ENCODE measurements at places on chromosomes 6 and 20.

DNA sequence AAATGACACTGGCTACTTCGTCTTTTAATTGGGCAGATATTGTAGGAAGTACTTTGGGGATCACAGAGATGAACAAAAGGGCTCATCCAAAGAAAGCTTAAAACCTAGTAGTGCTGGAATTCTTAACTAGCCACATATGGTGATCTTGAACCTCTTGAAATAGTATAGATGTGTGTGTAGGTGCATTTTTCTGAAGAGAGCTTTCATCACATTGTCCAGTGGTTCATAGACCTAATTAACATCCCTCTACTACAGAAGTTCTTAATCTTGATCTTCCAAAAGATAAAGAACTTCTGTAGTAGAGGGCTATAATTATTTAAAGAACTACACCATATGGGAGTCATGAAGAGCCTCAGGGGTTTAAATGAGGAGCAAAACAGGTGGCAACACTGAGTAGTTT is 2.3 kb upstream of the PRIM2 start:
- DNase-seq = no peak

DNA sequence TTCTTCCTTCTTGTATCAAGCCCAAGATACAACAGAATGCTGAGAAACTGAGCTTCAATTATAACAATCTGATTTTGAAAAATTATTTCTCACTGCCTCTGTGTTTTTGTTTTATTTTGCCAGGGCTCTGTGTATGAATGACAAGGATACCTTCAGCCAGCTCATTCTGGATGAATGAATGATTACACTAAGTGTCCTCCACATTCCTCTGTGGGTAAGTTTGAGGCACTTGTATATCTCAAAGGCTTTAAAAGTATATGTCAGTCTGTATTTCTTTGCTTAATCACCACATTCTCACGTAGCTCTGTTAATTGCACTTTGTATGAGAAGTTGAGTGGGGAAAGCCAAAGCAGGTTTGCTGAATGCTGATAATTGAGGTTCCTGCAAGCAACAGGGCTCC is 95.1 kb downstream of the TIAM2 start:
- no peak for DNase-seq

DNA sequence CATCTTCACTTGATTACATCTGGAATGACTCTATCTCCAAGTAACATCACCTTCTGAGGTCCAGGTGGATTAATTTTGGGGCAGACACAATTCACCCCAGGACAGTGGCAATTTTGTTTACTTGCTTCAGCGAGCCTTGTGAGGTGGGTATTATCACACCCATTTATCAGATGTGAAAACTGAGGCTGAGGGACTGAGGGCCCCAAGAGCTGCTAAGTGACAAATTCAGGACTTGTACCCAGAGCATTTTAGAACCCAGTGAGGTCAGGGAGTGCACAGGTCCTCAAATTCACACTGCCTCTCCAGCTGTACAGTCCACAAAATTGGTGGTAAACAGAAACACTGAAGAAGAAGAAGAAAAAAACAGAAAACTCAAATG is 125.2 kb upstream of the PMEPA1 start:
- DNase-seq = no peak

DNA sequence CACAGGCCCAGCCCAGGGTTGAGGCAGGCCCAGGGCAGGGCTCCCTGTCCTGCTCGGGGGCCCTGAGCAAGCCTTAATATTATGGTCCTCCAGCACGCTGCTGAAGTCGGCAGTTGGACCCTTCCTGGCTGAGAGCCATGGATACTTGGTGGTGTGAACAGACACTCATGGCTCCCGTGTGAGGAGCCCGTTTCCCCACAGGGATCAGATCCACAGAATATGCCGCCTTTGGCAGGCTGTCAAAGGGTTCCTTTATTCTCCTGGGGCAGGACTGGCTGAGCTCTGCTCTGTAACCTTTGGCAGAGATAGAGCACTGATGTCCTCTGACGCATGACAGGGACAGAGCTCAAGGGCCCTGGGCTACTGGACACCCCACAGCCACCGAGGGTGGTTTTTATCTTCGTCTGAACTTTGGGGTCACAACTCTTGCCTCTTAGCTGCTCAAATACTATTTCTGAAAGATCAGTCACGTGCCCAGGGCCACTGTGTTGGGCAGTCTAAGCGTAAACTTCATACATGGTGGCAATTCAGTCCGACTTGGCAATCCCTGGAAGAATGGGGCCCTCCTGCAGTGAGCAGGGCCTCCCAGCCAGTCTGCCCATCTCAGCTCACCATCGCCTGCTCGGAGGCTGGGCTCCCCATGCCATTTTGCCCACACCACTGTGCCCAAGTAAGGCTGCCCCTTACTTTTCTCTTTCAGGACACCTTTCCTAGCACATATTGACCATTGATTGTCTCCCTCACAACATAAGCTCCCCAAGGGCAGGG is 49.1 kb downstream of the TTI1 start:
- no peak for DNase-seq

- no peak for DNase-seq
These were observed 8.8 kb upstream of the THBD start for GRCh38 chr20:23058240-23058639.

- no peak for DNase-seq
These were observed 9.9 kb downstream of the VNN1 start for GRCh38 chr6:132703936-132704335.

- no peak for DNase-seq
These were observed 125.1 kb downstream of the JARID2 start for GRCh38 chr6:15370733-15371671.

DNA sequence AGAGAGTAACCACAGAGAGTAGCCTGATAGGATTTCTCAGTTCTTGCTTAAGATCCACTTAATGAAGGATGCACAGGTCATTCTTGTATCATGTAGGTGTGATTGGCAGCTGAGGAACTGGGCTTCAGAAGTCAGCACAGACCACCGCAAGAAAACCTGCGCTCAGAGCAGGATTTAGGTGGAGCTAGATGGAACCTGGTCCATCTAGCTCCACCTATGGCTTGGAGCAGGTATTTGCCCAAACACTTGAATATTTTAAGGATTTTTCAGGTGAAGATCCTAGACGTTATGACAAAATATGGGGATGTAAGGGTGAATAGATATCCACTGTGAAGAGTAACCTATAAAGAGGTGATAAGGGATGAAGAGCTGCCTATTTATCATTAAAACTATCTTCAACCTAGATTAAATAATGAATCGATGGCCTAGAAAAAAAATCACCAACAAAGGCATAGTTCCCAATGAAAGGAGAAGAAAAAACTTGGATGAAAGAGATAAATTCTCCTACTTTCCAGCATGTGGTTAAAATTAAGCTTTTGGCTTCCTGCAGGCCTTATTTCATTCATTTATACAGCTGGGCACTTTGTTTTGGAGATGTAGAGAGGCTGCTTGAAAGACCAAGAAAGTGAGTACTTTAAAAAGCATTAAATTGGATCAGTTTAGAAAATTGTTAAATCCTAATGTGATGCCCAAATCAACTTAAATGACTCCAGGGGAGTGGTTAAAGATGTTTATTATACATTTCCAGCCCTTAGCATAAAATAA is 778.4 kb upstream of the GJE1 start:
- DNase-seq = no peak

DNA sequence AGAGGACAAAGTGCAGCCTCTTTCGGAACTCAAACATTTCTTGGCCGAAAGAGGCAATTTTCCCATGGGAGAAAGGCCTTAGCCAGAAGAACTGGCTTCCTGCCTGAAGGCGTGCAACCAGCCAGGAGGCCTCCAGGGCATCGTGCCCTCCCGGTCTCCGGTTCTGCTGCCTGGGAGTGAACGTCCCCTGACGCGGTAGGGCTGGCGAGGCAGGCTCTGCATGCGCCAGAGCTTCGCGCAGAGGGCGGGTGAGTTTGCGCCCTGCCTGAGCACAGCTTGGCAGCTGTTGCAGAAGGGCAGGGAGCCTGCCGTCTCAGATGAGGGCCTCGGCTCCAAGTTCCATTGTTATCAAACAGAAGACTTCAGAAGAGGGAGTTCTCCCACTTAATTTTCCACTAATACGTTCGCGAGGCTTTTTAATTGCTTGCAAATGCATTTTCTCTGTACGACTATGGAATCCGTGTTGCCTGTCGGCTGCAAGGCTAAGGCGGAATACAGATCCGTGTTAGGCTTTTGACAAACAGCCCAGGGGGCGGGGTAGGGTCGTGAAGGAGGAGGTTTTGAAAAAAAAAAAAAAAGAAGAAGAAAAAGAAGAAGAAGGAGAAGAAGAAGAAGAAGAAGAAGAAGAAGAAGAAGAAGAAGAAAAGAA is 5.5 kb upstream of the TFAP2D start:
- no peak for DNase-seq

DNA sequence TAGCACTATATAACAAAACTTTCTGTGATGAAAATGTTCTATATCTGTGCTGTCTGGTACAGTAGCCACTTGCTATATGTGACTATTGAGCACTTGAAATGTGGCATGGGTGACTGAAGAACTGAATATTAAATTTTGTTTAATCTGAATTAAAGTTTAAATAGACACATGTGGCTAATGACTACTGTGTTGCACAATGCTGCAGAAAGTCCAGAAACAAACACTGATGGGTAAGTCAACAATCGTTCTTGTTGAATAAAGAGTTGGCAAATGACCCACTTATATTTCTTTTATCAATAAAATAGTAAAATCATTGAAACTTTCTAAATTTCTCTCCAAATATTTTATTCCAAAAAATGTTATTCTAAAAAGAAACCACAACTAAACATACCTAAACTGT is 81.8 kb downstream of the PROKR2 start:
- no peak for DNase-seq

DNA sequence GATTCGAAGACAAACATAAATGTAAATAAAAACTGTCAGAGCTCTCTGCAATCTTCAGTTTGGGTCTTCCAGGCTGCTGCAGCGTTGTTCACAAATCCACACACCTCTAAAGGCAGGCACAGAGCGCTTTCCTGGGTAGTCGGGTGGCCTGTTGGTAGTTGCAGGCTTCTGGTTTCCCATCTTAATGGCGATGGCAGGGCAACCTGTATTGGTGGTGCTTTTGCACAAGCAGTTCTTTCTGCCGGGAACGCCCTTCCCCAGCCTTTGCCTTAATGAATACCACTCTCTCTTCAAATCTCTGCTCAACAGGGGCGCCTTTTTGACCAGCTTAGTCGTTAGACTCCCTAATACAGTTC is 723 bp upstream of the IFT52 start:
- DNase-seq = no peak

DNA sequence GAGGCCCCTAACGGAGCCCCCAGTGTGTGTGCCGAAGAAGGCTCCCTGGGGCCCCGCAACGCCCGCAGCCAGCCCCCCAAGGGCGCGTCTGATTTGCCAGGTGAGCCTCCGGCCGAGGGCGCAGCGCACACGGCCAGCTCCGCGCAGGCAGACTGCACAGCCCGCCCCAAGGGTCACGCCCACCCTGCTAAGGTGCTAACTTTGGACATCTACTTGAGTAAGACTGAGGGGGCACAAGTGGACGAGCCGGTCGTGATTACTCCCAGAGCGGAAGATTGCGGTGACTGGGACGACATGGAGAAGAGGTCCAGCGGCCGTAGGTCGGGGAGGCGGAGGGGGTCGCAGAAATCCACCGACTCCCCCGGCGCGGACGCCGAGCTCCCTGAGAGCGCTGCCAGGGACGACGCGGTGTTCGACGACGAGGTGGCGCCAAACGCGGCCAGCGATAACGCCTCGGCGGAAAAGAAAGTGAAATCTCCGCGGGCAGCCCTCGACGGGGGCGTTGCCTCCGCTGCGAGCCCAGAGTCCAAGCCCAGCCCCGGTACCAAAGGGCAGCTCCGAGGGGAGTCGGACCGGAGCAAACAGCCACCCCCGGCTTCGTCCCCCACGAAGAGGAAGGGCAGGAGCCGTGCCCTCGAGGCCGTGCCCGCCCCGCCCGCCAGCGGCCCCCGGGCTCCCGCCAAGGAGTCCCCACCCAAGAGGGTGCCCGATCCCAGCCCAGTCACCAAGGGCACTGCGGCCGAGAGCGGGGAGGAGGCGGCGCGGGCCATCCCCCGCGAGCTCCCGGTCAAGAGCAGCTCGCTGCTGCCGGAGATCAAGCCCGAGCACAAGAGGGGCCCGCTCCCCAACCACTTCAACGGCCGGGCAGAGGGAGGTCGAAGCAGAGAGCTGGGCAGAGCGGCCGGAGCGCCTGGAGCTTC is 117.0 kb downstream of the RTN4IP1 start:
- DNase-seq = peak; percentile 41

- DNase-seq = no peak
These were observed 149.8 kb upstream of the ATXN1 start for GRCh38 chr6:16911088-16911487.

DNA sequence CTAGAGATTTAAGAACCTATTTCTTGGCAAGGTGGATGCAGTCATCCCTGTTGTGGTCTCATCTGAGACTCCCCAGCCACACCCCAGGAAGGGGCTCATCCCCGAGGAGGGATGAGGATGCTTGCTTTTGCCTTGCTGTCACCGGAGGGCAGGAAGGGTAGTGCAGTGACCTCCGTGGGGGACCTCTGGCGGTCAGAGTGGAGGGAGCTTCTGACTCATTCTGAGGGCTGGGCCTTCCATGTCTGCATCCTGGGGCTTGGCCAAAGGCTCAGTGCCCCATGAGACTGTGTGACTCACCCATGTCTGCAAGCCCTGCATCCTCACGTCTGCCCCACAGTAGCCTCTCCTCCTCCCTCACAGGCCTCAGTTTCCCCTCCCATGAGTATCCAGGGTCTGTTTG is 38.7 kb downstream of the UQCC2 start:
- peak; percentile 93 for DNase-seq

DNA sequence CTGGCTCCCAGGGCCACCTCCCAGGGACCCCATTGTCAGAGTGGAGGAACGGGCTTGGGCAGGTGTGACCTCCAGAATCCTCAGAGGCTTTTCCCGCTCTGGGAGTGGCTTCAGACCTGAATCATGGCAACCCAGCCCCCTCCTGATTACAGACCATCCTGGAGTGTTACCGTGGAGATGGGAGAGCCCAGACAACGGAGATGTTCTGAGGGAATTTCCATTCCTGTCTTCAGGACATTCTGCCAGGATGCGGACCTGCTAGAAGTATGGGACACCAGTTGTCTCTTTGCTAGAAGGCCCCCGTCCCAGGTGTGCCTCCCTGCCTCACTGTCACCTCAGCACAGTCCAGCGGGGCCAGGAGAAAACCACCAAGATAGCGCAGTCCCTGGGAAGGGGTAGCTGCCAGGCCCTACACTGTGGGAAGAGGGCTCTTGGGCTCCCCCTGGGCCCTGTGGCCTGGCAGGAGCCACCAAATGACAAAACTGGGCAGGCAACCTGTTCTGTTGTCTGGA is 109.9 kb downstream of the PSMB1 start:
- DNase-seq = no peak

DNA sequence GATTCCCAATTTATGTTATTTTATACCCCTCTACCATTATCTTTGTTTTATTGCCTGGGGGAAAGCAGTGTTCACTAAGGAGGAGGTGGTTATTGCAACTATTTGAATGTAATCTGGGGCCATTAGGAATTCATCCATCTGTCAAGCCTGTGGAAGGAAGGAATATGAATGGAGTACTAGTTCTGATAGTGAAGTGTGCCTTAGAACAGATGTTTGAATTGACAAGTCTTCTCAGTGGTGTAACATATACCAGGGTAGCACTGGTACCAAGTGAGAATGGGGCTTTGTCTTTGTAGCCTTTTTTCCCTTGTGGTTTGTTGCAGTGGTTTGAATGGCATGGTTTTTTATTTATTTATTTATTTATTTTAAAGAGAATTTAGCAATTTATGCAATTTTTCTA is 27.9 kb upstream of the HDAC2 start:
- no peak for DNase-seq

GRCh38 chr6:111679126-111679858 is 73.6 kb upstream of the TRAF3IP2 start:
- DNase-seq = no peak

Measured in NCI-H460 (cell line).